ENCODE measurements at places on chromosomes 3 and 15. TPM values are rescaled to one million over a fixed set of nuclear protein-coding genes. Genes with fewer than 3 reads are reported as not detected.

Gene GOLGA8N
- 1.4 TPM for total RNA-seq

Gene WHAMM
- 4.5 TPM for total RNA-seq

Gene LCMT2
- total RNA-seq = 18.9 TPM

Gene ERC2
- total RNA-seq = 59.7 TPM

Gene MESP1
- 1.6 TPM for total RNA-seq

Gene GREM1
- total RNA-seq = 3.4 TPM

Gene SPINT1
- total RNA-seq = 5.1 TPM

Gene IMPG2
- 3.0 TPM for total RNA-seq

Gene ADAMTSL3
- total RNA-seq = 20.6 TPM

Gene AADACL2
- total RNA-seq = not detected

Gene GOLGA8O
- not detected for total RNA-seq

Gene DLL4
- total RNA-seq = 4.8 TPM

Gene AZI2
- 47.9 TPM for total RNA-seq

GRCh38 chr15:74396445-74397238 lies 29.2 kb upstream of the CYP11A1 start:
- no peak for DNase-seq

GRCh38 chr3:52704611-52705437 lies 767 bp downstream of the GLT8D1 start:
- no peak for DNase-seq

DNA sequence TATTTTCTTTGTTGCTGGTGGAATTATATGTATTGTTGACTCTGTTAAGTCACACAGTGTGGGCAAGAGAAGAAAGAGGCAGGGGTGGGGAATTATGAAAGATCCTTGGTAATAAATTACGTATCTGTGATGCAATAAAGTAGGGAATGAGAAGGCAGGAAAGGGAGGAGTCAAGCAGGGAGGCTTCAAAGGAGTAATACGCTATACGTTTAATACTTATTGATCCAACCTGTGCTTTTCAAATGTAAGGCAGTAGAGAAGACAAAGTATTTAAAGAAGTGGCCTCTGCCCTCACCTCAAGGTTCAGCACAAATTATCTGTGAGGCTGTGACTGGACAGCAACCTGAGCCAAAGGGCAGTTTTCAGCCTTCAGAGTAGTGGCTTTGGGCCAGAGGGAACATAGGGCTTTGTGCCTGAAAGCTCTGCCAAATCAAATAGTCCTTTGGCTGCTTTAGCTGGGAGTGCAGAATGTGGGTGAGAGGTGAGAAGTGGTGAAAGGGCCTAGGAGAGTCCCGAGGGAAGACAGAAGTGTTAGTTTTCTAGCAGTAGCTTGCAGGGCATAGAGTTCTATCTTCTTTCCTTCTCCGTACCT lies 1.2 kb upstream of the PLIN1 start:
- no peak for DNase-seq

GRCh38 chr3:128256131-128256530 lies 102.8 kb downstream of the EEFSEC start:
- no peak for DNase-seq

DNA sequence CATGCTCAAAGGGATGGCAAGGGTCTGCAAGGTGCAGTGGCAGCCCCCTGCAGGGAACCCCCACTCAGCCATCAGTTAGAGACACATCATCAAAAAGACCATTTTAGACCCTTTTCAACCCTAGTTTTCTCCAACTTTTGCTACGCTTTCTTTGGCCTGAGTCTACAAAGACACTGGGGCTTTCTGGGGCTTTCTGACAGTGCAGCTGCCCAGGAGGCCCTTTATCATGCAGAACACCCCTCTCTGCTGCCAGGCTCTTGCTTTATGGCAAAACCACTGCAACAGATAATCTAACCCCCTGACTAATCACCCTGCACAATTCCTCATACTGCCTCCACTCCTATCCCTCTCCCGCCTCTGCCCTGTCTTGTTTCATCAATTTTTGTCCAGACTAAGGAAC lies 2.4 kb downstream of the NMNAT3 start:
- no peak for DNase-seq

DNA sequence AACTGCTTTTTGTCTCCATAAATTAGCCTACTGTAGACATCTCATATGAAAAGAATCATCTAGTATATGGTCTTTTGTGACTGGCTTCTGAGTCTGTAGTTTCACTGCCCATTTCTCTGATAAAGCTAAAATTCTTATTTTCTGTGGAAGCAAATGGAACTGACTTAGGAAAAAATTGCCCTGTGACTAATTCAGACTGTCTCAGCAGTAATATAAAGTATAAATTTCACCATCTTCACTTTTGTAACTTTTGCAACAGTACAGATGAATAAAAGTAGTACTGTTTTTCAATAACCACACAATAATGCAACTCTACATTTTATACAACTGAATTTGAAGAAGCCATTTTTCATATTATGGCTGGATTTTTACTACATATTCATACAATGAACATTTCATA lies 104.1 kb downstream of the TBC1D5 start:
- no peak for DNase-seq

- DNase-seq = no peak
These were observed 51.1 kb upstream of the SEC22A start for GRCh38 chr3:123150449-123151215.

DNA sequence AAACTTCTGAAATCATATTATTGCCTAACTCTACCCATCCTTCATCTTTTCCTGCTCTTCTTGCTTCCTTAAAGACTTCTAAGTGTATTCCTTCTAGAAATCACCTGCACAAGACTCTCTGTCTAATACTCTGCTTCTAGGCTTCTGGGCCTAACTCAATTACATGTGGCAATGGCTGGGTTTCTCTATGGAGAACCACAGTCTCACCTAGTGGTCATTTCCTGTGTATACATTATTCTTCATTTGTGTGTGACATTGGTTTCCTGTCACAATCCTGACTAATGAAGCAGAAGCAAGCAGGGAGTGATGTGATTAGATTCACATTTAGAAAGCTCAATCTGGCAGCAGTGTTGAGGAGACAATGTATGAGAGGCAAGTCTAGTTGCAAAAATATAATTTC lies 16.9 kb upstream of the CLDN1 start:
- DNase-seq = no peak

DNA sequence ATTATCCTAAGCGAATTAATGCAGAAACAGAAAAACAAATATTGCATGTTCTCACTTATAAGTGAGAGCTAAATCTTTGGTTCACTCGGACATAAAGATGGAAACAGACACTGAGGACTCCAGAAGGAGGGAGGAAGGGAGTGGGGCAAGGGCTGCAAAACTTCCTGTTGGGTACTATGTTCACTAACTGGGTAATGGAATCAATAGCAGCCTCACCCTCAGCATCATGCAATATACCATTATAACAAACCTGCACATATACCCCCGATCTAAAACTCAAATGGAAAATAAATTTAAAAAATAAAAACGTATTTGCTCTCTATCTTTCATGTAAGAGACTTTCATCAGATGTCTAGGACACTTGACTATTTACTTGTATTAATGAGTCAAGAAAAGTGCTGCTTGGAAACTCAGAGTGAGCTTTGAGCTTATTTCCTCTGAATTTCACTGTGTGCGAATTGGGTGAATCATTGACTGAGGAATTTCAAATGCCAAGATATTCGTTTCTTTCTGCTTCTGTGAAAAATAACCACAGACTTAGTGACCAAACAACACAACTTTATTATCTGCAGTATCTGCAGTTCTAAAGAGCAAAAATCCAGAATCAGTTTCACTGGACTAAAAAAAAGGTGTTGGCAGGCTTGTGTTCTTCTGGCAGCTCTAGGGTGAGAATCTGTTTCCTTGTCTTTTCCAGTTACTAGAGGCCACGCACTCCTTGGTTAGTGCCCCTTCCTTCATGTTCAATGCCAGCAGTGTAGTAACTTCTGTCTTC lies 18.4 kb downstream of the TM4SF18 start:
- no peak for DNase-seq

DNA sequence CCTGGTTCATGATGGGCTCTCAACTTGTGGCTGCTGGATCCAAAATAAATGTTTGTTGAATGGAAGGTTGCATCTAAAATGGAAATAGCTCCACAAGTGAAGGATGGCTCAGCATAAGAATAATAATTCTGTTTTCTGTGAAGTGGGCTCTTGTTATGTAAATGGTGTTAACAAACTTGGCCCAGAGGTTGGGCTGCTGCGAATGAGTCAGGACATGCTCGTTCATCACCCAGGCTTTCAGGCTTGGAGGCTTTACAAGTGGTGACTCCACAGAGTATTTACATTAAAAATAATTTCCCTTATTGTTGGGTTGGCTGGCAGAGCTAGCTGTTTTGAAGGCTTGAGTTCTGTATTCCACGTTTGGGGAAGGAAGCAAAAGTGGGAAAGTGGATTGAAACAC lies 60.5 kb downstream of the ITGB5 start:
- DNase-seq = peak; percentile 14

GRCh38 chr3:184811034-184811433 lies 932 bp upstream of the VPS8 start:
- DNase-seq = no peak

GRCh38 chr15:85688711-85689110 lies 106.0 kb downstream of the KLHL25 start:
- no peak for DNase-seq

DNA sequence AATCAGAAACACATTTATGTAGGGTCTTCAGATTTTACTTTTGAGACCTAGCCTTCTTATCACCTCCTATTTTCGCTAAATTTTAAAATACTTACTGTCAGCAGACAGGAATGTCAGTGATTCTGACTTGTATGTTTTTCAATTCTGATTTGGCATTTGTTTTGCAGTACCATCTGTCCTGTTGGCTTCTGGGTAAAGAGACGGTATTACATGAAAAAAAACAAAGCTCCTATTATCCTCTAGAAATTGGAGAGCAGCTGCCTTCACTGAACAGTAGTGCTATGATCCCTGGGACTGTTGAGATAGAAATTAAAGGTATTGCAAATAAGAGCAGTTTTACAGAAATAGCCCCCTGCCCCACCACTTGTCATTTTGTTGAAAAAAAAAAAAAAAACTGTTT lies 8.4 kb downstream of the ARMC8 start:
- DNase-seq = no peak

- no peak for DNase-seq
These were observed 8.8 kb upstream of the MAGI1 start for GRCh38 chr3:66047311-66048050.

DNA sequence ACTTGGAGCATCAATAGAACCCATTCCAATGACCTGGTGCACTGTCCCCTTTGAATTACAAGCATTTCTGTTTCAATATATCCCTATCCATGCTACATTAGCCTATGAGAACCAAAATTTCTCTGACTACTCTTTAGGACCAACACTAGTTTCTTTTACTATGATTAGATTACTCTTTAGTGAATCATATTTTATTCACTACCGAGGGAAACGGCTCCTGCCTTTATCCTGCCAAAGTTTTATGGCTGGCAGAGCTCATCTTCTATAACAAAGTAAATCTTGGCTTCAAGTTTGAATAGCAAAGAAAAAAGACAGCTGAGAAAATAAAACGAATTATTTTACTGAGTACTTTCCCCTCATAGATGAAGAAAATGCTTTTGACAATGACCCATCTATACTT lies 120.9 kb downstream of the SLC9A9 start:
- DNase-seq = no peak
